Stimulated activated CD8-positive, alpha-beta memory T cell treated with anti-CD3 and anti-CD28 coated beads, Interleukin-4, amount 100 ng/mL, for 4 hours (primary cell): ENCODE measurements at places on chromosomes 2 and 18.

GRCh38 chr2:19799881-19800780 lies 101.7 kb downstream of the TTC32 start:
- no peak for DNase-seq

DNA sequence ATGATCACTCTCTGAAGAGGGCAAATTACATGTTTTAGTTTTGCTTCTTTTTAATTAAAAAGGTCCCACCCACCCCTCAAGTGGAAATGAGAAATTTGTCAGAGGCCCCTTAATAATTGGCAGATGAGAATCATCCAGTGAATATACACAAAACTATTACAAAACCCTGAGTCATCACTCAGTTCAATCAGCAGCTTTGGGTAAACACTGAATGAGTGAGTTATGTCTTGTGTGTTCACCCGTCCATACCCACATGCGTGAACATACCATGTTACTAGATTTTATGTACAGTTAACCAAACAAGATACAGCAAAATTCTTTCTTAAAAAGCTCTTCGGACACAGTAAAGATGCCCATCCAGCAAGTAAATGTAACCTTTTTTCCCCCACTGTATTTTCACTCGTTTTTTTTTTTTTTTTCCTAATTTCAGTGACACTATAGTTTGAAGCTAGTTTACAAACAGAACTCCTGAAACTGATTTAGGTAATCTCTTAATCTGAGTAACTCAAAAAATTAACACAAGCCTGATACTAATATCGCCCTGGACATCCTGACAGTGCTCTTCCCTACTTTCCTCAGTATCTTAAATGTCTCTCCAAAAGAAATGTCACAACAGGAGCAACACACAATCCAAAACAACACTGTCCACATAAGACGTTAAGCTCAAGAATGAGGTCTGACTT lies 1.4 kb downstream of the PSME4 start:
- no peak for DNase-seq

GRCh38 chr2:24471662-24472061 lies 19.4 kb upstream of the NCOA1 start:
- DNase-seq = no peak

DNA sequence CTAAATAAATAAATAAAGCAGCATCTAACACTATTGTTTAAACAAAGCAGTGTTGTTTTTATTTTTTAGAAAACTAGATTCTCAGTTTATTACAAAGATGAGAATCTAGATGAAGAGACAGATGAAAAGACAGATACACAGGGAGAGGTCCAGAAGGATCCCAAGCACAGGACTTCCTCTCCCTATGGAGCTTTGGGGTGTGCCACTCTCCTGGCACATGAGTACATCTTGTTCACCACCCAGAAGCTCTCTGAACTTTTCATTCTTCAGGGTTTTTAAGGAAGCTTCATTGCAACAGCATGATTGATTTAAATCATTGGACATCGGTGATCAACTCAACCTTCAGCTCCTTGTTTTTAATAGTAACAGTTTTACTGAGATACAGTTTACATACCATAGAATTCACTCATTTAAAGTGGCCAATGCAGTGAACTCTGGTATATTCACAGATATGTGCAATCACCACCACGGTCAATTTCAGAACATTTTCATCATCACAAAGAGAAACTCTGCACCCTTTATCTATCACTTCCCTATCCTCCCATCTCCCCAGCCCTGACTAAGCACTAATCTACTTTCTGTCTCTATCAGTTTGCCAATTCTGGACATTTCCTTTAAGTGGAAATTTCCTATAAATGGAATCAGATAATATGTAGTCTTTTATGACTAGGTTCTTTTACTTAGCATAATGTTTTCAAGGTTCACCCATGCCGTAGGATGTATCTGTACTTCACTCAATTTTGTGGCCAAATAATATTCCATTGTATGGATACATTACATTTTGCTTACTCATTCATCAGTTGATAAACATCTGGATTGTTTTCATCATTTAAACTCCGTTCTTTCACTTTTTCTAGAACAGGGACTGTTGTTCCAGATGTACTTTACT lies 62.3 kb upstream of the ZFP36L2 start:
- no peak for DNase-seq

DNA sequence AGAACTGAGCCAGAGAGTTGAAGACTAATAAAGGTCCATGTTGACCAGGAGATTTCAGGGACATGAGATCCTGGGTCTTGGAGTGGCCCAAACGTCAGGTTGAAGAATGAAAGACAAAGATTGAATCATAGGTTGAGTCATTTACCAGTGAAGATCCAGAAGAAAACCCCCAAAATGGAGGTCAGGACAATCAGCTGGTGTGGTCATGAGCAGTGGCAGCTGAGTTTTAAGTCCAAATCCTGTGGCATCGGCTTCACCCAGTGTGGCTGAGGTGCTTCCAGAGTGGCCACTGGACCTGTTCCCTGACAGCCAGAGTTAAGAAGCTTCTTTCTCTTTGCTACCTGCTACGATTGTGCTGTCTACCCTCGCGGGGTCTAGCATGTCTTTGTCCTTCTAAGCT lies 234.0 kb downstream of the BCL2 start:
- no peak for DNase-seq

DNA sequence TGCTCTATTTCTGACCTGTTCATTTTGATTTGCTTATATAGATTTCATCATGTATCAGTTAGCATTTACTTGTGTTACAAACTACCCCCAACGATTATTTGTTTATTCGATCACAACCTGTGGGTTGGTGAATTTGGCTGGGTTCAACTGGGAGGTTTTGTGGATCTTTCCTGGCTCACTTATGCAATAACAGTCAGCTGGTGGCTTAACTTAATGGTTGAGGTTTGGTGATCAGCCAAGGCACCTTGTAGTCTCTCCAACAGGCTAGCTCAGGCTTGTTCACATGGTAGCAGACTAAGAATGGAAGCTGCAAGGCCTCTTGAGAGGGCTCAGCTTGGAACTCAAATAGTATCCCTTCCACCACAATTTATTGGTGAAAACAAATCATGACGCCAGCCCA lies 5.4 kb upstream of the PUM2 start:
- DNase-seq = no peak

DNA sequence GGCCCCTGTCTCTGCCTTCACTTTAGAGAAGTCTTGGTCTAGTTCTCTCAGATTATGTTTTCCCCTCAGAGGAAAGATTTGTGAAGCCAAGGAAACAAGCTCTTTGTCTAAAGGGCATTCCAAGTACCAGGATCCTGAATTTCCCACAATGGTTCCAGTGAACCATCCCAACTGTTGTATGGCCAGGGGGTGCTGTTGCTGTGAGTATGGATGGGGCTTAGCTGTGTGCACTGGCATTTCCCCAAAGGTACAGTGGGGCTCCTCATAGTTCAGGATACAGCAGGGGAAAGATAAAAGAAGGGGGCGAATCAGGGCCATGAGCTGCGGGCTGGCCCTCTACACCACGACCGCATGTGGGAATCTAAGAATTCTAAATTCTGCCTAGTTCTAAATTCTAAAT lies 1154.0 kb upstream of the FANCL start:
- DNase-seq = no peak

GRCh38 chr2:170812710-170813600 lies 3.7 kb upstream of the GAD1 start:
- no peak for DNase-seq

DNA sequence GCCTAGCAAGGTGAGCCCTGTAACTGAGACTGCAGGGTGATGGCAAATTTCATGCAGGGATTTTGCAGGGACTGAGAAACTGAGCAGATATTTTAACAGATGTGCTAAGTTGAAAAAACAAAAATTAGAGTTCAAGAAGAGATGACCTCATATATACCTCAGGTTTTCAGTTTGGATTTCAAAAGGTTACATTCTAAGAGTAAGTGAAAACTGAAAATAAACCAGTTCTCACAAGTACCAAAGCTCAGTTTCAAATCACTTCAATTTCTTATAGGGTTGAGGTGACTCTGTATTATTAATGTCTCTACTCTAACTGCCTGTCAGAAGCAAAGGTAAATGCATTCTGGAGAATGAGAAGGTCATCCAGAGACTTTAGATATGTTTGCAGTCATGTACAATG lies 237.4 kb upstream of the VRK2 start:
- DNase-seq = no peak

DNA sequence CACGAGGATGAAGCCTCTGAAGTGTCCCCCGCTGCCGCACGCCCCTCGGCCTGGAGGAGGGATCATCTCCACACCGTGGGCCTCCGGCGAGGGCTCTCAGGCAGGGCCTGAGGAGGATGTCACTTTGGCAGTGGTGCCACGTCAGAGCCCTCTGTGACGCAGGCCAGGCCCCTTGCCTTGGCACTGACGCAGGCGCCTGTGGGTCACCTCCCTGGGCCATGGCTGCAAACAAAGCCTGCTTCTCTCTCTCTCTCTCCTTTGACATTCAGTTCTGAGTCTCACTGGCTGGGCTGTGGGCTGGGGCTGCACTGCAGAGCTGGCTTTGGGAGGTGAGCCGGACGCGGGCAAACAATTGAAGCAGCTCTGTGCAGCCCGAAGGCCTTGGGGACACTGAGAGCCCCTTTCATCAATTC lies 273.7 kb downstream of the TWIST2 start:
- no peak for DNase-seq

GRCh38 chr2:206887745-206888144 lies 51.6 kb upstream of the CPO start:
- DNase-seq = no peak

DNA sequence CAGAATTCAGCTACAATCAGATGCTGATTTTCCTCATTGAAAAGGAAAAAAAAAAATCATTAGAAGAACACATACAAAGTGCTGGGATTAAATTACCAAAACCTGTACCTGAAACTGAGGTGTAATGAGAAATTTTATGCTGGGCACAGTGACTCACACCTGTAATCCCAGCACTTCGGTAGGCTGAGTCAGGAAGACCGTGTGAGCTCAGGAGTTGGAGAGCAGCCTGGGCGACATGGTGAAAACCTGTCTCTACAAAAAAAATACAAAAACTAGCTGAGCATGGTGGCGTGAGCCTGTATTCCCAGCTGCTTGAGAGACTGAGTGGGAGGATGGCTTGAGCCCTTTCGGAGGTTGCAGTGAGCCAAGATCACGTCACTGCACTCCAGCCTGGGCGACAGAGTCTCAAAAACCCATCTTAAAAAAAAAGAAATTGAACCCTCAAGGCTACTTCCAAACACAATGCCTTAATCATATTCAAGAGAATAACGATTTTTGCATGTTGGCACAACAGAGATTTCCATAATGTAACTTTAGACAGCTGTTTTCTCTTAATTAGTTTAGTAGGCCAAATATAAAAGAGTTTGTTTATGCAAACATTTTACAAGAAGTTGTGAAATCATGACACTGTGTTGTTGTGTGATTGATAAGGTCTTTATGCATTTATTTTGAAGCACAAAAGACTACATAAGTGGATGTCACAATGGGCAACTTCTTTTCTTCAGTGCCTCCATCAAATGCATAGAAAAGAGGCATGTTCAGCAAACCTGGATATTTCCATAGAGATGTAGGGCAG lies 63.9 kb downstream of the FAM161A start:
- DNase-seq = no peak

GRCh38 chr18:53947092-53947640 lies 277.3 kb downstream of the MBD2 start:
- DNase-seq = no peak

GRCh38 chr2:157894694-157895435 lies 18.7 kb upstream of the ACVR1 start:
- no peak for DNase-seq

DNA sequence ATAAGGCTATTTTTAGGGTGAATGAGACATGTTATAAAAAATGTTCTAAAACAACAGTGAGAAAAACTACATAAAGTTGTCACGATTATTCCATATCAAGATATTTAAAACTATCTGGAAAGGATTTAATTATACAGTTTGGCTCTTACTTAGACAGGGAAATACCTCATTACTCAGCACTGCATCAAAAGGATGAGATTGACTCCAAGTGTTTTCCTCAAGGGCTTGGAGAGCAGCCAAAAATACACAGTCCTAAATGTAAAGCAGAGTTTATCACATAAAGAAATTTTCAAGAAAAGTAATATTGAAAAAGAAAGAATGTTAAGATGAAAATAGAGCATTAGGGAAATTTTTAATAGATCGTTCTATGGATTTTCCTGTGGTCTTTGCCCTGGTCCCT lies 285.5 kb upstream of the NETO1 start:
- DNase-seq = no peak

DNA sequence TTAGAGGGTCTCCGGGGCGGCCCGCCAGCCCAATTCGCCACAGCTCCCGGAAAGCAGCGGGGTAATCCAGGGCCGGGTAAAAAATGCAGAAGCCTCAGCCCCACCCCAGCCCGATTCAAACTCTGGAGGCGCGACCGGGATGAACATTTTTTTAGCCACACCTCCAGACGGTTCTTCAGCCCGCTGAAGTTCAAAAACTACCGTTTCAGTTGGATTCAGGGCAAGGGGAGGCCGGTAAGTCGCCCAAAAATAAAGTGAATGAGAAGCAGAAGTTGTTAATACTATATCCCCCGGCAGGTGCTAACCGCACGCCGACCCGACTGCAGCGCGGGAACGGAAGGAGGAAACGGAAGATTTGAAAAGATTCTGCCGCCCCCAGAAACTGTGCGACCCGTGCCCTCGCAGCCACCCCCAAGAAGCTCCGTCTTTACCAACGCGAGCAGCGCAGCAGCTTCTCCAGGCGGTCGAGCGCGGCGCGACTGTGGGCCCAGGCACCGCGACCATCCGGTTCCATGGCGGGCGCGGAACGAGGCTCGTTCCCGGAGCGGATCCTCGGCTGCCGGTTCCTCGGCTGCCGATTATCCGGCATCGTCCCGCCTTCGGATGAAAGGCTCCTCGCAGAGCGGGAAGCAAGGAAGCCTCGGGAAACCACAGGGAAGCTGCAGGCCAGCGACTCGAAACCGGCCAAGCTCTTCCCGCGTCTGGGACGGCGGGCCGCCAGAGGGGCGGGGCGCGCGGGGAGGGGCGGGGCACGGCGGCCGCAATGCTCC lies at the start of gene BARD1:
Gene BARD1, minus strand, starts transcription at position 703 of the 770 bp plus-strand sequence. Its CDS starts 114 bp downstream, at position 589.
- peak; percentile 24 for DNase-seq

GRCh38 chr2:99487906-99488305 lies 1.9 kb downstream of the REV1 start:
- DNase-seq = no peak

DNA sequence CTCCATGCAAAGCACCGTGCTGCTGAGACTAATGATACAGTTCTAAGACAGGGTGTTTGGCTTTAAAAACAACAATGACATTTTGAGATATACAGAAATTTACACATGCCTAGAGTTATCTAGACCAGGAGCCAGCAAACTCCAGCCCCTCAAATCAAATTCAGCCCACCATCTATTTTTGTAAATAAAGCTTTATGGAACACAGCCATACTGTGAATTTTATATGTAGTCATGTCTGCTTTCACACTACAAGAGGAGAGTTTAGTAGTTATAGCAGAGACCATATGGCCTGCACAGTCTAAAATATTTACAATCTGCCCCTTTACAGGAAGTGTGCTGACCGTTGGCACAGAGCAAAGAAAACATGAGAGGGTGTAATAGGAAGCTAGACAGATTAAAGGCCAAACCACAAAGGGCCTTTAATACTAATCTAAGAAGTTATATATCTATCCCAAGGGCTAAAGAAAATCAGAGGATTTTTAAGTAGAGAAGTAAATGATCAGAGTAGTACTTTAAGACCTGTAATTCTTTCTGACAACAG lies 39.4 kb downstream of the NBAS start:
- DNase-seq = no peak

GRCh38 chr18:31482051-31482450 lies 15.9 kb upstream of the DSG2 start:
- no peak for DNase-seq
